HCT116 (cell line): ENCODE measurements at places on chromosomes 2 and 18. TPM values are rescaled to one million over a fixed set of nuclear protein-coding genes. Genes with fewer than 3 reads are reported as not detected.

Gene GAREM2
- total RNA-seq, result 13.3 TPM

Gene GPR39
- 5.1 TPM for total RNA-seq

Gene PPP1R1C
- 17.8 TPM for total RNA-seq

Gene STRN
- 26.4 TPM for total RNA-seq

Gene ZDBF2
- 9.2 TPM for total RNA-seq

Gene EFEMP1
- 0.34 TPM for total RNA-seq
